ENCODE measurements at places on chromosomes 1 and 21. TPM values are rescaled to one million over a fixed set of nuclear protein-coding genes. Genes with fewer than 3 reads are reported as not detected.

FAM20B gene
- total RNA-seq: 56.5 TPM

CLCA4 gene
- total RNA-seq: 0.86 TPM

KCNK1 gene
- 6.9 TPM for total RNA-seq

ERG gene
- total RNA-seq: 27.2 TPM

DISP3 gene
- total RNA-seq: 0.34 TPM

PEX10 gene
- total RNA-seq: 30.7 TPM

UBASH3A gene
- total RNA-seq: 1.4 TPM

ARMH1 gene
- 3.0 TPM for total RNA-seq

DNALI1 gene
- 11.5 TPM for total RNA-seq

MAB21L3 gene
- total RNA-seq: 3.6 TPM

HCRTR1 gene
- total RNA-seq: not detected

LMOD1 gene
- total RNA-seq: 123 TPM

OR6N1 gene
- not detected for total RNA-seq

C1QTNF12 gene
- 3.4 TPM for total RNA-seq

All from ureter (tissue), 1 donor.